ENCODE measurements at places on chromosomes 1 and 21. TPM values are rescaled to one million over a fixed set of nuclear protein-coding genes. Genes with fewer than 3 reads are reported as not detected.

DNA sequence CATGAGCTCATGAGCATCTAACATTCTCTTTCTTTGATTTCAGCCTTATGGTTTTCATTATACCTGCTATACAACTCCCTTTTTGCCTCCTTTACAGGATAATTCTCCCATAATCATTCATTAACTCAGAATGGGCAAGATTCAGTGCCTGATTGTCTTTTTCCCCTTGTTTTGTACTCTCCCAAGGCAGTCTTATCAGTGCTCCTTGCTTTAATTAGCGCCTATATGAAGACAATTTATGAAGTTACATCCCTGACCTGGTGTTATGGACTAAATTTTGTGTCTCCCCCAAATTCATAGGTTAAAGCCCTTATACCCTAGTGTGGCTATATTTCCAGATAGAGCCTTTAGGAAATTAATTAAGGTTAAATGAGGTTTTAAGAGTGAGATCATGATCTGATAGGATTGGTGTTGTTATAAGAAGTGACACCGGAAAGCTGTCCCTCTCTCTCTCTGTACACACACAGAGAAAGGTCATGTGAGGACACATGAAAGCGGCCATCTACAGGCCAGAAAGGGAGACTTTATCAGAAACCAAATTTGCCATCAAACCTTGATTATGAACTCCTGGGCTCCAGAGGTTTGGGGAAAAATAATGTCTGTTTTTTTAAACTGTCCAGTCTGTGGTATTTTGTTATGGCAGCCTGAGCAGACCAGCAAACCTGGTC, 185.8 kb upstream of the CHODL start:
- no peak for DNase-seq

GRCh38 chr1:162629651-162630050, 2.6 kb upstream of the DDR2 start:
- no peak for DNase-seq

GRCh38 chr1:19273106-19273843, 15.3 kb downstream of the AKR7A3 start:
- no peak for DNase-seq

GRCh38 chr21:32136546-32136945, 142.3 kb downstream of the MIS18A start:
- no peak for DNase-seq

GRCh38 chr1:40901886-40902852, 40.0 kb upstream of the CITED4 start:
- no peak for DNase-seq

DNA sequence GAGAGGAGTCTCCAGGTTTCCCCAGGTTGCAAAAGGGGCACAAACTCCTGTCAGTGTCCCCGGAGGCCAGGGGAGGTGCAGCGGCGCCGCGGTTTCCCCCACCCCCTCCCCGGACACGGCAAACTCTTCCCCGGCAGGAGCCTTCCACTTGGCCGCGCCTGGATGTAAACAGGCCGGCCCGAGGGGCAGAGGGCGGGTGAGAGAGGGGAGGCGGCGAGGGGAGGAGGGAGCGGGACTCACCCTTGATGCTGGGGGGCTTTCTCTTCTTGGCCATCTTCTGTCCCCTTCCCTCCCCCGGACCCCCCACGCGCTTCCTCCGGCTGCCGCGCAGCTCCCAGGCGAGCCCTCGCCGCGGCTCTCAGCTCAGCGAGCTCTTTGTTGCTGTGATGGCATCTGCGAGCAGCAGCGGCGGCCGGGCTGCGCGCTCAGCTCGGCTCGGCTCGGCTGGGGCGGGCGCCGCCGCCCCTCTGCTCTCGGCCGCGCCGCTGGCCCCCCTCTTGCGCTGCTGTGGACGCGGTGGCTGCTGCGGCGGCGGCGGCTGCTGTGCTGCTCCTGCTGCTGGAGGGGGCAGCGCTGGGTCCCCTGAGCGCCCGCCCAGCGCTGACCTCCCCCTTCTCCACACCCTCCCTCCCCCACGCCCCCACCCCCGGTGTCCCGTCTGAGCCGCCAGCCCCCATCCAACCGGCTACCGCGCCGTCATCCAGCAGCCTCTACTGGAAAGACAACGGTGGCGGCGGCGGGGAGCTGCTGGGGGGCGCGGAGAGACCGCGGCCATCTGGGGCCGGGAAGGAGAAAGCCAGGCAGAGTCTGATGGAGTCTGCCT, 4.9 kb upstream of the SLC44A5 start:
- peak; percentile 72 for DNase-seq

DNA sequence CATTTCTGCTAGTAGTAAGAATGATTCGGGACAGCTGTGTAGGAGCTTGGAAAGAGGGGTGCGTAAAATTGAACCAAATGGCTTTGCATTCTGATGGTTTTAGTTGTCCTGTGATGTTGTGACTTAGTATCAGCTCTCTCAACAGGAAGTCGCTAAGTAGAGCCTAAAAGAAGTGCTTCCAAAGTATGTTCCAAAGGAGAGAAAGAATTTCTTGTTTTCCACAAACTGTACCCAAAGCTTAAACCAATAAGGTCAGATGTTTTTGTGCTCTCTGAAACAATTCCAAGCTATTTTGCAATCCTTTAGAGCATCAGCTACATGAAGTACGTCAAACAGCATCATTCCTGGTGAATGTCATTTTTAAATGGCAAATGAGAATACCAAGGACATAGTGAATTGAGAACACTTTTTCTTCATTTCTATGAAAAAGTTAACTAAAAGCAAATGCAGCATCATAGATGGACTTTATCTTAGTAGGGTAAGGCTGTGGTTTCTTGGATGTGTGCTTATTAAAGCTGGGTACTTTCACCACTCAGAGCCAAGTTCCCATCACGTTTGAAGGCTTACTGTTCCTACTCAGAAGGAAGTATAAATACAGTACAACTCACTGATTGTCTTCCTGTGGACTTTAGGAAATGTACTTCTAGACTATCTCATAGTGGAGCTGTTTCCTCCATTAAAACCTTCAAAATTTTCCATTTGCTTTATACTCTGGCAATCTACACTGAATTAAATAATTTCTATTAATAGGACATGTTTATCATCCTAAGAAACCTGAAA, 148.6 kb downstream of the C1orf21 start:
- no peak for DNase-seq

- no peak for DNase-seq
These were observed 11.7 kb upstream of the TDRD10 start for GRCh38 chr1:154490317-154490716.

- DNase-seq = no peak
These were observed 31.1 kb downstream of the LHX8 start for GRCh38 chr1:75165264-75165663.

DNA sequence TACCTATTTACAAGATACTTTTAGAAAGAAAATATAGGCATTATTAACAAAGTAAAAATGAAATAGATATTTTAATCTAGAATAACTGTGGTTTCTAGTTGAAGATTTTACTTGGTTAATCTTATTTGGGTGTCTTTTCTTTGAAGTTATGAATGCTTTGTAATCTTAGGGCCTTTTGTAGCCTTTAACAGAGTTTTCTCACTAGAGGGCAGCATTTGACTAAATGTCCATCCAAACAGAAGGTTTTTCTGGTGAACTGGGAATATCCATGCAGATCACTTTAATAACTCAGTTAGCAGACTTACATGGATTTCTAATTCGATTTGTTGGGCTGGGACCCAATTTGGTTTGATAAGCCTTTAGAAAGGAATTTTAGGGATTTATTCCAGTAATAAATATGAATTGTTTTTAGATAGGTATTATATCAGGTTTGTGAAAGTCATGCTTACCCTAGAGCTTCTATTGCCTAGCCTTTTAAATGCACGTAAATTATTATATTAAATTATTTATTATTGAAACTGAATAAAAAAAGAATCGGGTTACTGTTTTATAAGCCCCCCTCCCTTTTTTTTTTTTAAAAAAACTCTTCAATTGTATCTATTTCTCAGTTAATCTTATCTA, 119.7 kb downstream of the ZNF326 start:
- DNase-seq = no peak

- DNase-seq = no peak
These were observed 124.8 kb downstream of the ESRRG start for GRCh38 chr1:216598448-216598847.

- DNase-seq = no peak
These were observed 16.0 kb upstream of the OVAAL start for GRCh38 chr1:180542838-180543145.

DNA sequence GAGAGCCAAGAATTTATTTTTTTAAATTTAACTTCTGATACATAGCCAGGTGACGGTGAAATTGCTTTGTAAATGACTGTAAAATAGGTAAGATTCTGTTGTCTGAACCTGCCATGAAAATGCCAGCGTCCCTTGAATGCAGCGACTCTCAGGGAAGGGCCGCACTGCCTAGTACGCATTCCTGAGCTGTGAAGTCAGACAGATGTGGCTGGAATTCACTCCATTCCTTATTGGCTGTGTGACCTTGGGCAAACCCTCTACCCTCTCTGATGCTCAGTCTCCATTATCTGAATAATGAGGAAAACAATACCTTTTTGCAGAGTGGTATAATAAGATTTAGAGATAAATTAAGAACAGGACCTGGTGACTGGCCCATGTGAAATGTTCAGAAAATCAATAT, 167.1 kb upstream of the DAB1 start:
- DNase-seq = no peak

GRCh38 chr1:203296460-203297073, 8.8 kb upstream of the BTG2 start:
- no peak for DNase-seq

DNA sequence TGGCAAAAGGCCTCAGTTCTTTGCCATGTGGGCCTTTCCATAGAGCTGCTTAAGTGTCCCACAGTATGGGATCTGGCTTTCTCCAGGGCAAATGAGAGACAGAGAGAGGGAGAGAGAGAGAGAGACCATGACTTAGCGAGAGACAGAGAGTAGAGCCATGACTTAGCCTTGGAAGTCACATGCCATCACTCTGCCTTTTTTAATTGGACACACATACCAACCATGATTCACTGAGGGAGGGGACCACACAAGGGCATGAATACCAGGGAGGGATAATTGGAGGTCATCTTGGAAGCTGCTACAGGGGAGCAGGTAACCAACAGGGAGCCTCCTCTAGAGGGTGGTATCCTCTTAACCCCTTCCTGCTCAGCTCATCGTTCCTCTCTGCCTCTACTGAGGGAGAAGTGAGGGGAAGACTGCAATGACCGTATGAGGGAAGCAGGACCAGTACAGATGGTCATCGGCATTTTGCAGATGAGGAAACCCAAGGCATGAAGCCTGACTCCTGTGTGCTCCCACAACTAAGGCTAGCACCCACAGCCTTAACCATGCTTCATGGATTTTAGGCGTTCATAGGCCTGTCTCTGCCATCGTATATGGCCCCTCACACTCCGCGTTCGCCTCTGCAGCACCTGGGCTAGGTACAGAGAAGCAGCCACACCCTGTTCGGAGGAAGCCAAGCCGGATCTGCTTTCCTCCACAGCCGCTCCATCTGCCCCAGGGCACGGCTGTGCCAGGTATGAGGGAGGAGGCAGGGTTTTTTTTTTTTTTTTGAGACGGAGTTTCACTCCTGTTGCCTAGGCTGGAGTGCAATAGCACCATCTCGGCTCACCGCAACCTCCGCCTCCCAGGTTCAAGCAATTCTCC, 38.6 kb downstream of the MEF2D start:
- DNase-seq = no peak

- DNase-seq = no peak
These were observed 255.7 kb downstream of the BRINP2 start for GRCh38 chr1:177426497-177426896.

- DNase-seq = no peak
These were observed 79.8 kb upstream of the F3 start for GRCh38 chr1:94621395-94621794.

- no peak for DNase-seq
These were observed 15.0 kb downstream of the GPR88 start for GRCh38 chr1:100552922-100553321.

Gene TSNAX
- total RNA-seq = 41.1 TPM

Gene PLCH2
- total RNA-seq = 61.4 TPM

Gene CDA
- total RNA-seq = not detected

Gene LEFTY1
- total RNA-seq = 2.3 TPM

Gene PRAMEF14
- 0.32 TPM for total RNA-seq
